Brain microvascular endothelial cell (primary cell): ENCODE measurements at places on chromosomes 3 and 15.

DNA sequence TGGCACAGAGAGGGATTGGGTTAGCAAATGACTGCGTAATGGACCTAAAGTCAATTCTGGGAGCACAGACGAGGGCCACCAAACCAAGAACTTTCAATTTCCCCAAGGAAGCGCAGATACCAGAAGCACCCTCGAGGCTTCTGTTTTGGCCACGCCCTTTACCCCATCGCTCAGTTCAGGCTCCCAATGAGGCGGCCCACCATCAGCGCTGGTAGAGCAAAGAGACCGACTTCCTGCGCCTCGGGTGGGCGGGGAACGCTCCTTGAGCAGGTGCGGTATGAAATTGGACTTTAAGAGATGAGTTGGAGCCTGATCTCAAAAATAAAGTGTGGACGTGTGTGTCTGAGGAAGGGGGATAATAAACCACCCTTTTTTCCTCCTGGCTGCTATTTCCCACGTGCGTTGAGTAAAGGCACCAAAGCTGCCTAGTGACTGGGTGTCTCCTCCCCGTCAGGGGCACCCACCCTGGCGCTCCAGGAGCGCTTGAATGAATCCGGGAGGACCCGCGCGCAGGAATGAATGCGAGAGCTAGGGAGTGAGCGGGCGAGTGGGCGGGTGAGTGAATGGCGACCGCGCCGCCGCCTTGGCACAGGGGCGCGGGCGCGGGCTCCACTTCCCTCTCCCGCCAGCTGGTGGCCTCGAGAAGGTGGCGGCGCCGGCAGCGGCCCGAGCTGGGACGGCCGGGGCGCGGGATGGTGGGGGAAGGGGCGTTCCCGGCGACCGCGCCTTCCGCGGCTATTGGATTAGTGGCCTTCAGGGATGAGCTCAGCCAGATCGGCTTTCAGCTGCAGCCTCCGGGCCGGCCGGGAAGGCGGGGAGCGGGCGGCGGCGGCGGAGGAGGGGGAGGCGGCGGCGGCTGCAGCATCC, at the start of gene SPSB4:
TSS of gene SPSB4 (plus strand) at position 772 of the 867 bp plus-strand sequence. CDS start 14,758 bp downstream, outside the sequence.
- peak; percentile 28 for DNase-seq

DNA sequence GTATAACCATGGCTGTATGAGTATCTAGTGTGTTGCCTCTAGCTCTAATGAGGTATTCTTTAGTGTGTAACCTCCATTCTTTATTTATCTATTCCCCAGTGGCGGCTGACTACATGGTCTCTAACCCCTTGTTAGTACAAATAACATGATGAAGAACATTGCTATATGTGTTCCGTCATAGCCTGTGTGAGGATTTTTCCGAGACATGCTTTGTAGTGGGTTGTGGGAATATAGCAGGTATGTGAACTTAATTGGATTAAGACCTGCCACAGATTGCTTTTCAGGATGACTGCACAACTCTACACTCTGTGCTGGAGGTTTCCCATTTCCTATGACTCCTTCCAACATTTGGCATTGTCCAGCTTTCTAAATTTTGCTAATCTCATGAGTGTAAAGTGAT, 563.4 kb downstream of the ROBO1 start:
- no peak for DNase-seq

DNA sequence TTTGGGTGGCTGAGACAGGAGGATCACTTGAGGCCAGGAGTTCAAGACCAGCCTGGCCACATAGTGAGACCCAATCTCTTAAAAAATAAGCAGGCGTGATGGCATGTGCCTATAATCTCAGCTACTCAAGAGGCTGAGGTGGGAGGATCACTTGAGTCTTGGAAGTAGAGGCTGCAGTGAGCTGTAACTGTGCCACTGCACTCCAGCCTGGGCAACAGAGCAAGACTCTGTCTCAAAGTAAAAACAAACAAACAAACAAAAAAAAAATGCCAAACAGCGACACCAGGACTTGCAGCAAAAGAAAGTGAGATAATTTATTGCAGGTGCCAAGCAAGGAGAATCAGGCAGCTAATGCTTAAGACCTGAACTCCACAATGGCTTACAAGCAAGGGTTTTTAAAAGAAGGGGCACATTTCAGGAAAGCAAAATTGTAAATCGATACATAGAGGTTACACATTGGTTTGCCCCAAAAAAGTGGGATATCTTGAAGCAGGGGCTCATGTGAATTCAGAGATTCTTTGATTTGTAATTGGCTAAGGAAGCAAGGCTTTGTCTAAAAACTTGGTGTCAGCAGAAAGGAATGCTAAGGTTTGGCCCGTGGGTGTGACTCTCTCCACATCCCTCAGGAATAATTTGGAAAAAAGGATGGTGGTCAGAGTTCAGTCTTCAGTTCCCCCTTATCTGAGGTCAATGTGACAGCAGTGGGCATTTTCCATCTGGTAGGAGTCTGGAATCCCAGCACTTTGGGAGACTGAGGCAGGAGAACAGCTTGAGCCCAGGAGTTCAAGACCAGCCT, 5.2 kb upstream of the MPI start:
- DNase-seq, result no peak

DNA sequence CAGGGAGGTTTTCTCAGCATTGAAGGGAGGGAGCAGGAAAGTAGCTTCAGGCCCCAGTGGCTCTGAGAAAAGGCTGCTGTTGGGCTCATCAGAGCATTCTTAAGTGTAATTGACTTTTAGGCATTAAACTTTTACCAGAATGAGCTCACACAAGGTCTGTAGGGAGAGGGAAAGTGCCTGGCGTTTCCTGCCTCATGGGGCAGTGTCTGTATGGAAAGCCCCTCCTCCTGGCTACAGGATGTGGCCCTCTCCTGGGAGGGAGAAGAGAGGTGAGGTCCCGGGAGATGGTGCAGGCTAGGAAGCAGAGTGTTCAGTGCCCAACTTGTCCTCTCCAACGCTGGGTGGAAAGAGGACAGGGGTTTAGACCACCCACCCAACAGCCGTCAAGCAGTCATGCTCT, 21.3 kb upstream of the SCN10A start:
- DNase-seq, result no peak

GRCh38 chr3:13607821-13608597, 59.1 kb downstream of the FBLN2 start:
- no peak for DNase-seq

GRCh38 chr15:33871980-33872379, 96.3 kb upstream of the CHRM5 start:
- no peak for DNase-seq
